ENCODE measurements at places on chromosomes 2 and 18. TPM values are rescaled to one million over a fixed set of nuclear protein-coding genes. Genes with fewer than 3 reads are reported as not detected.

Gene VWA3B
- total RNA-seq = under 0.01 TPM

Gene RNU2-63P
- total RNA-seq = not detected

Gene DPP10
- total RNA-seq = 74.6 TPM

Gene CCDC121
- total RNA-seq = 3.7 TPM

Gene HOXD11
- not detected for total RNA-seq

Gene MIB1
- 88.9 TPM for total RNA-seq

Gene CHRNA1
- total RNA-seq = not detected

Gene UGT1A8
- not detected for total RNA-seq

Gene CFAP53
- 1.2 TPM for total RNA-seq

Gene KCNG2
- under 0.01 TPM for total RNA-seq

Gene POTEF
- total RNA-seq = not detected

Gene LOXL3
- total RNA-seq = 14.3 TPM

Gene OTOS
- 0.41 TPM for total RNA-seq

Gene GCG
- 0.41 TPM for total RNA-seq

Gene CNTNAP5
- 30.6 TPM for total RNA-seq
